ENCODE measurements at places on chromosomes 4 and X.

DNA sequence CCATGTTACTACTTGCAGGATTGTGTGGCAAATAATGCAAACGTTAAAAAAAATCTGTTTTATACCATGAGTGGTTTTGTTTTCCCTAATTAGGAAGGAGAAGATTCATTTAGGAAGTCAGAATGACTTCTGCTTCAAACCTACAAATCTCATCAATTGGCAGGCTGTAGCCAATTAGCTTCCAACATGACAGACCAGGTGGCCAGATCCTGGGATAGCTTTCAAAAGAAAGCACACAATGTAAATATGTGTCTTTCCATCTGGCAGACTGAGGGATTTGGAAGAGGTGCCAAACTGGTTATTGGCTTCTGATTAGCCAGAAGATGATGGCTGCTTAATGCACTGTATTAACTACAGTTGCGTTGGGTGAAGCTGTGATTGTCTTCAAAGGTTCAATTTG, 432.8 kb downstream of the ANKRD50 start:
- DNase-seq = no peak

GRCh38 chr4:158945529-158946108, 157.3 kb upstream of the RAPGEF2 start:
- no peak for DNase-seq

DNA sequence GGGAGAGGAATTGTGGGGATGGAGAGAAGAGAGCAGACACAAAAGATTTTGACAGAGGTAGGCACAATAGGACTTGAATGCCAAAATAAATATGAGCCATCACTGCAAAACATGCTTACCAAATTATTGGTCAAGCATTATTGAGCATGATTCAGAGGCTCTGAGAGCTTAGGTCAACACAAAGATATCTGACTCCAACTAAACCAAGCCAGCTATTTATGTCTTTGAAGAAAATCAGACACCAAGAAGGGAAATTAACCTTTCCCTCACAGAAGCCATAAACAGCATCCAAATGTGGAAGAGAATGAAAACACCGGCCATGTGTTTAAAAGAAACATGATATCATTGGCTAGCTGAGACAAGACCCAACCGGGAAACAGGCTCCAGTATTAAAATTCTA, 323.2 kb downstream of the RAB28 start:
- no peak for DNase-seq

DNA sequence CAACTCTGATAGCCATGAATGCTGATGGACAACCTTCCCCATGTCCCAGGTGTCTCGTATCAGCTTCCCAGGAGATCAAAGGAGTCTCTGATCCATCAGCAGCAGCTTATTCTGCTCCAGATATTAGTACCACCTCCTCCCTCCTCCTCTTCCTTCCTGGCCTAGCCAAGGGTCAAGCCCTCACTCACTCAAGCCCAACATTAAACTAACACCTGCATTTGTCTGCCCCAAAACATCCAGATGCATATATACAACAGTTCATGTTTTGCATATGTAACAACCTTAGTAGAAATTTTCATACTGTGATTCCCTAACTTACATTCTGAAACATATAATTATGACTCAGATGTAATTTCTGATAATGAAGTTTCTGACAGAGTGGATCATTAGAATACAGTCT, 29.9 kb downstream of the BCLAF3 start:
- DNase-seq = no peak

GRCh38 chrX:11540532-11541377, 125.0 kb downstream of the ARHGAP6 start:
- DNase-seq = no peak

- no peak for DNase-seq
Observed at GRCh38 chr4:5885733-5886132, 7.2 kb downstream of the CRMP1 start.

DNA sequence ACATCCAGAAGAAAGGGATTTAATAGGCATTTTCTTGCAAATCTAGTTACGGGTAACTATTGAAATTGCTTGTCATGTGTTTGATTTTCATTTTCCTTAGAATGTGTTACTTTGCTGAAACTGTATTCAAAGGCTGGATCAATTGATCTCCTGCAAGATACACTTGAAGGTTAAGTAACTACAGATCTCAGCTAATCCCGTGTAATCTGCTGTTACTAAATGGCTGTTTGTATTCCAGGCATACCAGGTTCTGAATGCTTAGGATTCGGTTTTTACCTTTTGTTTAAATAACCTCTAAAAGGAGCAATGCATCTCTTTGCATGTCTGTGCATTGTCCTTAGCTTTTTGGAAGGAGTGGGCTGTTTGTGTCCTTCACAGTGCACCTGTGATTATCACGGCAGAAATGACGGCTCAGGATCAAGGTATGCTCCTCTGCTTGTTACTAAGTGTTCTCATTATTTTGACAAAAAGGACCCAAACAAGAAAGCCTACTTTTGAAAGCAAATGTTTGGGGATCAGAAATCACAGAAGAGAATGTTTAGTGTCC, at the start of gene LRIT3:
TSS of gene LRIT3 (plus strand) at position 212 of the 547 bp plus-strand sequence. CDS start at position 307, 95 bp downstream.
- DNase-seq = no peak

DNA sequence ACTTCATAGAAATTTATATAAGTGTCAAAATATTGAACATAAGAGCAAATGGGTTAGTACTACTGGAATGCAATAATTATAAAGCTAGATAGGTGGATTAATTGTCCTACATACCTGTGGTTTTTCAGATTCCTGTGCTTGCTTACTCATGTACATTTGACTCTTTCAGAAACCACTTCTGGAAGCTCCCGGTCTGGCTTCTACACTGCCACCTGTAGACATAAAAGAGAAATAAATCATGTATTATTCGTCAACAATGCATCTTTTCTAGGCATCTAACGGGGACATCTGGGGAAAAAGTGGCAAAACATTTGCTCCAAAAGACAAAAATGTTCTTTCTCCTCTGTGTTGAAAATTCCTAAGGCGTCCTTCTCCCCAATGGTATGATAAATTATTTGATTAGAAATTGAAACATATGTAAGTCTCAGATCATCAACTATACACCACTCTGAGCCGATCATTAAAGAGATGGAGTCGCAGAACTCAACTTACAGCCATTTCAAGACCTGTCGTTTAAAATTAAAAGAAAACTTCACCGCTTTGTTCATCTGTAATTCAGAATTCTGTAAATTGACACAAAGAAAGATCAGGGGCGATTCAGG, 648.7 kb upstream of the DIPK2B start:
- DNase-seq = peak; percentile 83

- DNase-seq = no peak
Observed at GRCh38 chrX:38959736-38960135, 158.5 kb downstream of the MID1IP1 start.

GRCh38 chrX:4935401-4935800, 1222.0 kb upstream of the PRKX start:
- no peak for DNase-seq

GRCh38 chrX:118823263-118824172, at the start of gene ZCCHC12:
Gene ZCCHC12 (plus strand): TSS chrX:118823824. CDS start chrX:118825245, 1,421 bp downstream.
- DNase-seq = peak; percentile 14

DNA sequence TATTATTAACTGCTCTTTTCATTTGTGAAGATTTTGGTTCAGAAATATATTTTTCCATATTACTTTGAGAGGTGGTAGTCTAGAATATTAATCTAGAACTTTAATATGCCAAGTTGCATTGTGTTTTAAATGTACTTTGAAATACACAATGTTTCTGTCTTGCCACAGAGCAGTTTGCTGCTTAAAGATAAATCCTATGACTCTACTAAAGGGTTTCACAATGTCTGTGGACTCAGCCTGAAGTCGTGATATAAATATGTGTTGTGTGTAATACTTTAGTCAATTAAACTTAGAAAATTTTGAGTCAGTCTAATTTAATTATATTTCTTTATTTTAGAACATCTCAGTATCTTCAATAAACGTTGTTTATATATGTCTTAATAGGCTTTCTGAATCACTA, 1771.7 kb upstream of the PCDH7 start:
- peak; percentile 41 for DNase-seq

- DNase-seq = no peak
Observed at GRCh38 chr4:164551713-164552040, 202.3 kb upstream of the SMIM31 start.

DNA sequence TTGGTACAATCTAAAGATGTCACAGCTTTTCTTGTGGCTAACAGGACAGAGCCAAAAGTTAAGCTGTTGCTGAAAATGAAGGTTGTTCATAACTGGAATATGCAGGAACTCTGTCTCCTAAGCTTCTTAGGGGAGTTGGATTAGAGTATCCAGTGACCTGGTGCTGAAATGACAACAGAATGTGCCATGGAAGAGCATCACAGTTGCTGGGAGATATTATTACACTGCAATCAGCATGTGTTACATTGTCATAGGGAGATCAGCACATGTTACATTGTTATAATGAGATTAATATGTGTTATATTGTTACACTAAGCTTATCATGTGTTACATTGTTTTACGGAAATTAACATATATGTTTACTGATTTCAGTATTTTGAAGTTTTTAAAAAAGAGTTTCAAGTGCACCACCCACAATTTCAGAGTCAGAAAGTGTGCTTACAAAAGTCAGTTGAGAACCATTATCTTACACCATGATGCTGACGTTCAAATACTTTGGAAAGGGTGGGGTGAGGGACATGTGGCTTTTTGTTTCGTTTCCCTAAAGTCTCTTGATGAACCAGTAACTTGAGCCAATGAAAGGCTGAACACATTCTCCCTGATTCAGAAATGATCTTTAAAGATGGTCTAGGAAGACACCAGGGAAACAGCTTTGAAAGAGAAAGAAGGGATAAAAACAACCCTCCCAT, 113.4 kb downstream of the DRD5 start:
- DNase-seq = no peak

DNA sequence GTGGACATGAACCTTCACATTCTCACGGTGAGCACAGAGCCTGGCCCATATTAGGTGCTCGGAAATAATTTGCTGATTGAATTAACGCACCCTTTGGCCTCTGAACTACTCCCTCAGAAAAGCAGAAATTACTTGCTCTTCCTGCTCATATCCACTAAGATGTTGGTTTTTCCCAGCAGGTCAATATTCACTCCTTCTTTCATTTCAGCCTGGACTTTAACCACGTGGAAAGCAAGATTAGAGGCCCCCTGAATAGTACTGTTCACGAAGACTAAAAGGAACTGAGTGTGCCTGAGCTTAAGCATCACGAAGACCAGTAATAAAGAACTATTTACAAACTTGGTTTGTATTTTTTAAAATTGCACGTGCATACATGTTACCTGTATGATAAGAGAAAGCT, 9.9 kb downstream of the MTNR1A start:
- no peak for DNase-seq

DNA sequence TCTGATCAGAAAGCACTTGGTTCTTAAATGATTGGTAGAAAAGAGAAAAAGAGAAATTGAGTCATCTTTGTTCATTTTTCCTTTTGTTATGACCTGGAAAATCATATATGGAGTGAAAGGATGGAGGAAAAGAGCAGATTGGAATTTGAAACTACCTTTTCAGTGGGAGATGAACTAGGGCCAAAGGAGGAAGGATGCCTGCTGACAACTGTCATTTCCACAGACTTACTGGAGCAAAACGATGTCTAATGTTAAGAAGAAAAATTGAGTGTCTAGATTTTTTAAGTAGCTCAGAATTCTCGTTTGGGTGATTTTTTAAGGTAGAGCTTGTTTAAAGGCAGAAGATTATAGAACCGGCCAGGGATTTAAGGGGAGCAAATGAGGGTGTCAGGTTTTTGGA, 144.6 kb upstream of the KCNIP4 start:
- no peak for DNase-seq

- DNase-seq = peak; percentile 65
Observed at GRCh38 chr4:4852591-4853362, 6.7 kb upstream of the MSX1 start.

GRCh38 chr4:101103381-101104142, 243.8 kb downstream of the PPP3CA start:
- no peak for DNase-seq

DNA sequence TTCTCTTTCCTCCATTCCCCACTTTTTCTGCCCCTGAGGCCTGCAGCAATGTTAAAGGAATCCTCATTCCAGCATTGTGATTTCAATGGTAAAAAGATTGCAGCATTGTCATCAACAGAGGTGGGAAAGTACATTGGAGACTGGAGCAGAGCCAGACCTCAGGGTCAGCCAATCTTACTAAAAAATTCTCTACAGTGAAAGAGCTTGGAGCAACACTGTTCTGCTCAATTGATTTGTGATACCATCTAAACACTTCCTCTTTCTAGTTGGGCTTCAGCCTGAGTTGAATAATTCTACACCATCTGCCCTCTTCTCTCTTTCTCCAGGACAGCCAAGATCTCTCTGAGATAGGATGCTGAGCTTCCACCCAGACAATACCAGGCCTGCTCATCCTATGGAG, 176.5 kb downstream of the AR start:
- DNase-seq = no peak

GRCh38 chr4:183552274-183553146, 47.7 kb downstream of the ING2 start:
- no peak for DNase-seq

- no peak for DNase-seq
Observed at GRCh38 chrX:39372115-39372514, 570.9 kb downstream of the MID1IP1 start.

- peak; percentile 44 for DNase-seq
Observed at GRCh38 chr4:158008551-158009218, 164.1 kb downstream of the GASK1B start.

- DNase-seq = no peak
Observed at GRCh38 chrX:102979536-102979935, 42.5 kb downstream of the RAB40AL start.

- DNase-seq = peak; percentile 55
Observed at GRCh38 chr4:128600410-128600809, 209.1 kb upstream of the JADE1 start.

DNA sequence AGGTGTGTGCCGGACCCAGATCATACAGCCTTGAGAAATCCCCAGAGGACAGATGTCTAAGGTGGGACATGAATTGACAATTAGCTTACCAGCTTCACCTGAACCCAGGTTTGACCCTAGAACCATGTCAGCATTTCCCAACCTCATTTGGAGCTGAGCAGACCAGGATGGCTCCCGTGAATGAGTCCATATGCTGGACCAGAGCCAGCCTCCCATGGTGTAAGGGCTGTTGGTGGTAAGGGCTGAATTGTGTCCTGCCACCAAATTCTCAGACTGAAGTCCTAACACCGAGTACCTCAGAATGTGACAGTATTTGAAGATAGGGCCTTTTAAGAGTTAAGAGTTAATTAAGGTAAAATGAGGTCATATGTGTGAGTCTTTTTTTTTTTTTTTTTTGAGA, 88.3 kb downstream of the SLC34A2 start:
- no peak for DNase-seq

DNA sequence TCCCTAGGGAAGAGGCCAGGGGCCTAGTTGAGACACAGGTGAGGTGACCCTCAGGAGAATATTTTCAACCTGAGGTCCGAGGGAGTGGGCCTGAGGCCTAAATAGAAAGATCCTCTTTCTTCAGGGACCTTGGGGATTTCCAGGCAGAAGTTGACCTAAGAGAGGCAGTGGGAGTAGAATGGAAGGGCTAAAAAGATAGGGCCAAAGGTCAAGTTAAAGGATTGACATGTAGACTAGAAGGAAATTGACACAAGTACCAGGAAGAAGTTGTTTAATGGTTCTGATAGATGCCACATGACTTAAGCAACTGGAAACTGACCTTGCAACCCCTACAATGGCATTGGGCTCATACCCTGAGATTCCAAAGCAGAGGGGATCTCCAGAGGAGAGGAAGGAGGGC, 76.9 kb downstream of the SHROOM3 start:
- no peak for DNase-seq

GRCh38 chr4:87037671-87038334, 103.0 kb downstream of the AFF1 start:
- DNase-seq = no peak

Measured in epithelial cell of esophagus (primary cell).